NCI-H146 (cell line): ENCODE measurements at places on chromosomes 6 and 20.

DNA sequence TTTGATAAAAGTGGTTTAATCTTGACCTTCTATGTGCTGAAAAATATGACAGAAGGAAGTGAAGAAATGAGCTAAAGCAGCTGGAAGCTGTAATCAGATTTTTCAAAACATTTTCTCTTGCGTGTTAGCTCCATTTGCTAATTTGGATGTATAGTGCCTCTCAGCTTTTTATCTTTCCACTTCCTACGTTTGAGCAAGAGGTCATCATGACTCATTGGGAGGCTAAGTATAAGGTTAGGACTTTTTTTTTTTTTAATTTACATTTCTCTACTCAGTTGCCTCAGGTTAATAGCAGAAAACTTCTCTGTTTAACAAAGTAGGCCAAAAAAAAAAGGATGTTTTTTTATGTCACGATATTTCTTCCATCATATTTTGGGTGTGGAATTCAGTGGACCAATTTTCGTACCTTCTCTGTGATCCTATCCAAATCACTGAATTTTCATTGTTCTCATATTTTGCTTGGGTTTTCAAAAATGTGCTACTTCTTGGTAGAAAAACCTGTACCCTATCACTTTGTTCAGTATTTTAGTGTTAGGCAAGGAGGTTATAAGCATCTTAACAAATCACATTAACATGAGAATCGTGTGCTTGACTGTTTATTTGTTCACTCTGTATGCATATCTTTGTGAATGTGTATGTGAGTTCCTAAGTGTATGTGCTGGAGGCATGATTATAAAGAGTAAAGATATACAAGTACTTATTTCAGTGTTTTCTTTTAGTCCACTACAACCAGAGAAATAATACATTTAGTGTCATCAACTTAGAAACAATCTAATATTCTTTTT, 1028.3 kb upstream of the EYS start:
- no peak for DNase-seq

- DNase-seq: no peak
Measured at GRCh38 chr20:61053889-61054288, 198.2 kb upstream of the CDH4 start.

- DNase-seq: no peak
Measured at GRCh38 chr20:51411870-51412269, 130.6 kb downstream of the NFATC2 start.

- no peak for DNase-seq
Measured at GRCh38 chr20:17889226-17889625, 79.4 kb downstream of the SNX5 start.

- peak; percentile 92 for DNase-seq
Measured at GRCh38 chr20:2206957-2207769, 88.6 kb upstream of the TGM3 start.

DNA sequence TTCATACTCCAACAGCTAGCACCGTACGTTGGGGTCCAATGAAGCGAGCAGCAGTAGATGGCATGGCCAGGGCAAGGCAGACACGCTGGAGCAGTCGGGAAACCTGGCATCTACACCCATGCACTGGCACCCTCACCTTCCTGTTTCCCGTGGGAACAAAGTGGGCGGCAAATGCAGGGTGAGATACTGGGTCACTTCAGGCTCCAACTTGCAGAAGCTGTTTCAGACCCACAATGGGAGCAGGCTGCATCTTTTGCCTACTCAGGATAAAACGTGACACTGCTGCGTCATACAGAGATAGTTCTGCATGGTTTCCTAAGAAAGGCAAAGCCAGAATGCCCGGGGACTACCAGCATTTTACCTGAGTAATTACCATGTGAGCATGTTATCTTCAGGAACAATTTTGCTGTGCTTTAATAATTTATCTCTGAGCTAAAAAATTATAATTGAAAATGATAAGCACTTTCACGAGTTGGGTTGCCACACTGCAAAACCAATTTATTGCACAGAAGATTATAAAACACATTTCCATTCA, 10.9 kb upstream of the CD93 start:
- no peak for DNase-seq

DNA sequence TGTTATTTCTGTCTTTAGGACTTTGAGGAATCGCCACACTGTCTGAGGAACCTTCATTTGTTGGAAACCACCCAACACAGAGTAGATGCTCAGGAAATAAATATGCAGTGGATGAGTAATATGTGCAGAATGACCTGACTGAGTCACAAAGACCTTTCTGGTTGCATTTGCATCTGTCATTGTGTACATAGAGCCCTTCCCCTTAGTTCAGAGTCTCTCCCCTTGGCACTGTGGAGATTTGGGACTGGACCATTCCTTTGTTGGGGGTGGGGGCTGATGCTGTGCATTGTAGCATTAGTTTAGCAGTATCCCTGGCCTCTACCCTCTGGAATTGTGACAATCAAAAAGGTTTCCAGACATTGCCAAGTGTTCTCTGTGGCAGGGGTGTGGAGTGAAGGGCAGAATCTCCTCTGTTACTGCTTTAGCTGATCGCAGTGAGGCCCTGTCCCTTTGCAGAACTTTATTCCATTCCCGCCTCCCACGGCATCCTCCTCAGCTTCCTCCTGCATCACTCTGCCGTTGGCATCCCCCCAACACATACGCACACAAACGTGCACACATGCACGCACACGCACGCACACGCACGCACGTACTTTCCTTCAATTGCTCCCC, 64.5 kb downstream of the EYA2 start:
- DNase-seq: no peak

DNA sequence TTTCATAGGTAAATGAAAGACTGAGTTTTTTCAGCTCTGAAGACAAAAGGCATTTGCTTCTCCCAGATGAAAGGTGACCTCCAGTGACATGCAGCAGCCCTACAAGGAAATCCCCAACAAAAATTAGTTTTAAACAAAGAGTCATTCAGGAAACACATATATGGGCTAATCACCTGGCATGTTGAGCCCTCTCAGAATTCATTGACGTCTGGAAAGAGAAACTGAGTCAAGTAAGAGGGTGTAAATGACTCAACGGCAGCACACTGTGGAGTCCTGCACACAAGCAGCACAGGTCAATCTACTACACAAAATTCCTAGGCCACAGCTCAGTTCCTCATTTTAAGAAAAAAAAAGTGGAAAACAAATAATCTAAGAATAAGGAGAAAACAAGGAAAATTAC, 592.3 kb downstream of the EPHA7 start:
- DNase-seq: no peak

- peak; percentile 55 for DNase-seq
Measured at GRCh38 chr6:132933090-132933489, 118.7 kb downstream of the RPS12 start.

- peak; percentile 58 for DNase-seq
Measured at GRCh38 chr6:9527679-9528286, 887.1 kb downstream of the TFAP2A start.

DNA sequence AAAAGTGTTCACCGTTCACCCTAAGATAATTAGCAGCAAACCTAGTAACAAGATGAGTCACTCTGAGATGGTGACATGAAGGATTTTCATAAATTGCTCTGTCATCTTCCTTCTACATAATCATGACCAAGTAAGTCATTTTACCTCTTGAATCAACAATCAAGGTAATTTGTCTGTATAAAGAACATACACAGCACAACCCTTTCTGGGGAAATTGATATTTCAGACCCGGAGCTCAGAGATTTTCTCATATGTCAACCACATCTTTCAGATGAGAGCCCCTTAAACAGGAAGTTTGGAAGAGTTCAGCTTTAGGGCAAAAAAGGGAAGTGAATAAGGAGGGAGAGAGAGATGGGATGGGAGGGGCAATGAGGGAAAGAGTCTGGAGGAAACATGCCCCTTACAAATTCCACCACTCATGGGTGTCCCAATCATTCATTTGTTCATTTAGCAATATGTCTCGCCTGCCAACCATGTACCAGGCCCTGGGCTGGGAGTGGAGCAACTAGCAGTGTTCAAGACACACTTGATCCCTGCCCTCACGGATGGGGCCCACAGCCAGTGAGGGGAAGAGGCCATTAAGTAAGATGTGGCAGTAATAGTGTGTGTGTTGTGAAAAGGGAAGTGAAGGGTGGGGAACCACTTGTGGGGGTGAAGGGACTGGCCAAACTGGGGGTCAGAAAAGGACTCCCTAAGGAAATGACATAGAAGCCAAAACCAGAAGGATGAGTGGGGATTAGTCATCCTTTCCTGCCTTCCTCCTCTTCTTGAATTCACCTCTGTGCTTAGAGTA, 190.9 kb downstream of the MAFB start:
- DNase-seq: no peak

DNA sequence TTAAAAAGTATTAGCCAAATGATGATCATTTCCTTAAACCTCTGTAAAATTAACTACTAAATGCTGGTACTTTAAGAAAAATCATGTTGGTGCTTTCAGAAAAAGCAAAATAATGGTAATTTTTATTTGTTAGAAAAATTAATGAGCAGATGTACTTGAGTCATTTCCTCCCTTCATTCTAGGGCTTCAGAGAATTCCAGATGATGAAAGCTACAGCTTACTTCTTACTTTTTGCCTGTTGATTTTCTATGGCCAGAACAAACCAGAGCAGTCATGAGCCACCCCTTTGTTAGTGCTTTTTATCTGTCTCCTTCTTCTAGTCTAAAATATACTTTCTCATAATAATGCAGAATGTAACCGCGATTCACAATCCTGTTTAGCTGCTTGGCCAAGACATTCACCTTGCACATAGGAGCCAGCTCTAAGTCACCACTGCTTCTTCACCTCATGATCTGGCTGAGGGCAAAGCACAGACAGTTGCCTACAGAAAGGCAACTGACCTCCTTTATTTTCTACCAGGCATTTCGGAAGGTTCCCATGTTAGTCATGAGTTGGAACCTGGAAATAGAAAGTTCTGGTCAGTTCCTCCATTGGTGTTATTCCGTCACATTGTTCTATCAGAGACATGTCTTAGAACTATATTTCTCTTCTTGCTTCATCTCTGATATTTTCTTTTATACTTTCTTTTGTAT, 43.5 kb upstream of the TINAG start:
- no peak for DNase-seq

DNA sequence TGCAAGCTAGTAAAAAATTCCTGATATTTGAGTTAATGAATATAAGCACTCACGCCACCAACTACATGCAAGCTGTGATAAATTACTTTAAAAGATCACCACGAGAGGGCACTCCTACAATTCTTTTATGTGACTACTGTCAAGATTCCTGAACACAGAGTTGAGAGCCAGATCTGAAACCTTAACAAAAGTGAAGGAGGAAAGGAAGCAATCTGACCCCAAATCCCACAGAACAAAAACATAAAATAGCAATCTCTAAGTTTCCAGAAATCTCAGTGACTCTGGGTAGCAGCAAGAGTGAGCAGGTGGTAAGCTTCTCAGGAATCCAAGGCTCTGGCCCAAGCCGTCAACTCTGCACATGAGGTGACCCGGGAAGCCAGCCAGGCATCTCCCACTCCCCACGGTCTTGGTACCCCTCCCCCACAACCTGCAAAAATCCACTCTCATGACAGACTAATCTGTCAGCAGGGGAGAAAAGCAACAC, 55.1 kb downstream of the STAU1 start:
- DNase-seq: peak; percentile 58

- no peak for DNase-seq
Measured at GRCh38 chr20:44188752-44189151, 1.8 kb upstream of the JPH2 start.

DNA sequence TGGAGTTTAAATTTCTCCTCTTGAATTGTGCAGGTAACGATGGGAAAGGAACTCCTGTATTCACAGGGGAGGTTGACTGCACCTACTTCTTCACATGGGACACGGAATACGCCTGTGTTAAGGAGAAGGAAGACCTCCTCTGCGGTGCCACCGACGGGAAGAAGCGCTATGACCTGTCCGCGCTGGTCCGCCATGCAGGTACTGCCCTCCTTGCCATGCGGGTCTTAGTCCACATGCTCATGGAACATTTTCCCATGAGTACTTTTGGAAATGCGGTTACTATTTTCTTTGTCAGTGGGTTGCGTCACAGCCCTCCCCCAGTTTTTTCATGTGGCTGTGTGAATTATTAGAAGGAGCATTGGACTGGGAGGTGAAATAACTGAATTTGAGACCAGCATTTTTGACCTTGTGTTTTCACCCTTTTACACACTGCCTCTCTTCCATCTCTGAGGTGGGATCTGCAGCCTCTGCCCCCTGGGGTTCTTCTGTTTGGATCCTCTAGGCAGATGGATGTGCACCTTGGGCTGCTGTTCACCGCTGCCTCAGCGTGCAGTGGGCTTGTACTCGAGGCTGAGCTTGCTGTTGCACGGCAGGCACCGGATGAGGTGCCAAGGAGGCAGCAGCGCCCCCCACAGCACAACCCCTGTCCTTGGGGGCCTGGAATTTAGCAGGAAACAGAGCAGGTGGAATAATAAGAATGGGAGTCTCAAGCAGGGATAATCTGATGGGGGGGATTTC, 71.8 kb downstream of the IGF2R start:
- no peak for DNase-seq

GRCh38 chr6:99495466-99495865, 19.8 kb downstream of the USP45 start:
- DNase-seq: no peak

DNA sequence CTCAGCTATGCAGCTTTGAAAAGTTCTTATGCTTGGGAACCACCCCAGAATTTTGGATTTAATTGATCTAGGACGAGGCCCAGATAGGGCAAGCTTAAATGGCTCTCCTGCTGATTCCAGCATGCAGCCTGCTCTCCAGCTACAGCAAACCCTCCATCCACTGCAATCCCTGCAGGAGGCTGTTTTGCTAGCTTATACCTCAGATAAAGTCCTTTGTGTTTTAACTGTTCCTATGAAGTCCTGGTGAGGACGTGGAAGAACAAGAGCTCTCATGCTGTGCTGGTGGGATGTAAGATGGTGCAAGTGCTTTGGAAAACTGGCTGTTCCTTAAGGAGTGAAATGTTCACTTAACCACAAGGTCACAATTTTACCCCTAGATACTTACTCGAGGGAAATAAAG, 25.5 kb upstream of the NXT1 start:
- DNase-seq: no peak

DNA sequence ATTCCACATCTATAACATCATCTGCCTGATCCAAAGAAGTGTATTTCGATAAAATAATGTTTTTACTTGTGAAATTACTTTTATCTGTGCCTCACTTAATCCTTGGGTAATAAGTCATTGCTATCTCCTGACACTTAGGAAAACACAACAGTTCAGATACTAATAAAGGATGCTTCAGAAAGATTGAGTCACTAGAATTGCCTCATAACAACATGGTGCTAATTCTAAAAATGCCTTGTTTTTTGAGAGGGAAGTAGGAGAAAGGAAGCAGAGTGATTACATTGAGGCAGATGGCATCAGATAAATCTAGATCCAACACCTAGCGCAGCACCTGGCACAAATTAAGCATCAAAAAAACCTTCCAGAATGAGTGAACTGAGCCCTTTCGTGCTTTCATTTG, 69.0 kb downstream of the NCOA7 start:
- no peak for DNase-seq

GRCh38 chr6:167300902-167301777, 10.0 kb downstream of the UNC93A start:
- DNase-seq: no peak

DNA sequence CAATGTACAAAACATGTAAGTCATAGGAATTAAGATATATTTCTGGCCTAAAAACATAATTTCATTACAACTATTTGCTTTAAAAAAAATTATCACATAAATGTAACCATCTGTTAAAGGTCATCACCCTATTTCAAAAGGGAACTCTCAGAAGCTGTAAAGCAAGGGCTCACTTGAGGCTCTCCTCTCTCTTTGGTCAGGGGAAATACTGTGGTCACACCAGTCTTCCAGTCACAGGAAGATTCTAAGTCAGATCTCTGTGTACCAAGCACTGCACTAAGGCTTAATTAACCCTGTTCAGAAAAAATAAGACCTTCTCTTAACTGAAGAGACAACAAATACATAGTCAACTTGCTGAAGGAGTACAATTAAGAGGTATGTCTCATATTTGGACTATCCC, 75.6 kb downstream of the MMS22L start:
- DNase-seq: no peak
